T-helper 2 cell treated with Interferon-gamma antibody and Interleukin-4, amounts not matched to agents 100 ng/mL and 5 ng/mL, for 36 hours (primary cell): ENCODE measurements at places on chromosomes 12 and 14. TPM values are rescaled to one million over a fixed set of nuclear protein-coding genes. Genes with fewer than 3 reads are reported as not detected.

Gene TDP1
- total RNA-seq = 64.9 and 69.6 TPM in 2 replicates

Gene KRT78
- not detected in 2 replicates for total RNA-seq

Gene PRIM1
- total RNA-seq = 49.7 and 54.7 TPM in 2 replicates

Gene KRT72
- total RNA-seq = 0.27 and 0.30 TPM in 2 replicates

Gene SYCP3
- total RNA-seq = 0.93 and 1.2 TPM in 2 replicates

Gene CPNE8
- total RNA-seq = 3.7 and 4.1 TPM in 2 replicates

Gene ALDH2
- total RNA-seq = 0.52 and 0.57 TPM in 2 replicates

Gene SELPLG
- total RNA-seq = 219 and 221 TPM in 2 replicates

Gene BCL11B
- total RNA-seq = 79.2 and 79.6 TPM in 2 replicates

Gene TMEM119
- 0.30 and 0.41 TPM in 2 replicates for total RNA-seq

Gene GPR84
- 0.32 and 0.39 TPM in 2 replicates for total RNA-seq

Gene COX8C
- total RNA-seq = not detected in 2 replicates

Gene OR6C2
- total RNA-seq = not detected in 2 replicates

Gene KICS2
- total RNA-seq = 9.8 and 10.6 TPM in 2 replicates
